NCI-H1048 (cell line): ENCODE measurements at places on chromosomes 6 and 20.

DNA sequence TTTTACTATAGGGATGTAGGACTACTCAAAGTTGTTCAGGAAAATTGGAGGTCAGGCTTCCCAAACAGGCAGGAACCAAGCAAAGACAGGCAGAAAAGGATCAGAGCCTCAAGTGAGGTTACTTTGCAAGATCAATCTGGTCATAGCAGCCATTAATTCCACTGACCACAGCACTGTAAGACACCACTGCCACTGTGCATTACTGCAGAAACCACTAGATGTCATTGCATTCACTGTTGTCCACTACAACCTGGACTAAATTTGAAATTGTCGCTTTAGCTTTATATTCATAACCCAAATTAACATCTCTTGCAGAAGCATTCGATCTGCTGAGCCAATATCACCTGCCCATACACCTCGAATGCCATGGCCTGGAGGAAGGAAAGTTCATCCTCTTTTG lies 126.9 kb upstream of the UFL1 start:
- DNase-seq, result no peak

DNA sequence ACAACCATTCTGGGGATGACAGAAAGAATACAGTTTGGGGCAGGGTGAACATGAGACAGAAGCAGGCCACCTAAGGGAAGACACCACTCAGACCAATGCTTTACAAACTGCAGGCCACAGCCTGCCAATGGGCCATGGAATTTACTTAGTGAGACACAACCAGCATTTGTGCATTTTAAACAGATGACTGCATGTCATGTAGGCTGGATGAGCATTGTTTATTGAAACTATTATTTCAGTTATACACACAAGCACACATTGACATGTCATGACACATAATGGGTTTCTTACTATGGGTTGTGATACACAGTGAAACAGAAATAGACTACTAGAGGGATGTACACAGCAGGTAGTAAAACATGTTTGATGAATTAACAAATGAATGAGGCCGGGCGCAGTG lies 8.0 kb downstream of the PGM3 start:
- no peak for DNase-seq

DNA sequence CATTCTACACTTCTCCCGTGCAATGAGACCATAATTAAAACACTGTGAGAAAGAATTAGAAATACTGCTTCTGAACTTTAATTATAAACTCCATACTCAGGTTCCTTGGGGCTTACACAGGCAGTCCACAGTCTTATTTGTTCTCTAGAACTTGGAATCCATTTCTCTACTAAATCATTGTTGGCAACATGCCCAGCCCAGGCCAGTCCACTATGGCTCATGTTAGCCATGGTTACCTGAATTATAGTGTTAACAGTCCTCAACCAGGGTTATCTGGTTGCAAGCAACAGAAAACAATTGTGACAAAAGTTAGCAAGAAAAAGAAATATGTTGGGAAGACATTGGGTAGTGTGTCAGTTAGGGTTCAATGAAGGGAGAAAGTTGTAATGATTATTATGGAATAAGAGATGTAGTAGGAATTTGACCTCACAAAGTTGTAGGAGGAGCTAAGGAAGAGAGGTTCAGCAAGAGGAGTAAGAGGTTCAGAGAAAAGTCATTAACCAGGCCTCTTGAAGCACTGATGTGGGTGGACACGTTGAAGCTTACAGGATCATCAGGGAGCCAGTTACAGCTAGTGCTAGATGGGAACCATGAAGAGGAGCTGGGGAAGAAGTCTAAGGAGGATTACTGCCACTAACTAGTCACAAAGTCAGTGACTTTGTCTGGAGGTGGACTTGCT lies 352.5 kb upstream of the PRND start:
- DNase-seq, result no peak

DNA sequence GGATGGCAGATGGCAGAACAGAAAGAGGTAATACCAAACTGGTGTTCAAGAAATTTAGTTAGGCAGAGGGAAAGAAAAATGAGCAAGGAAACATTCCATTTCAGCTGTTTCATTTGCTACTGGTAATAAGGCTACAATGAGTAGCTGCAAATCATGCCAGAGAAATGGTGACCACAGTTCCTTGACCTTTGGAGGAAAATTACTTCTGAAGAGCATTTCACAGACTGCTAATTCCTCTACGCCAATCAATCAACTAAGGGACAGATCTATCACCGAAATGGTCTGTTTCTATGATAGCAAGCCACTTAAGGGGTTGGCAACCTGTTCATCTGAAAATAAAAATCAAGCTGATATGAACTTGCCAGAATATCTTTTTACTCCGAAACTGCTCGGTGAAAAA lies 119.5 kb downstream of the PTPRK start:
- no peak for DNase-seq

DNA sequence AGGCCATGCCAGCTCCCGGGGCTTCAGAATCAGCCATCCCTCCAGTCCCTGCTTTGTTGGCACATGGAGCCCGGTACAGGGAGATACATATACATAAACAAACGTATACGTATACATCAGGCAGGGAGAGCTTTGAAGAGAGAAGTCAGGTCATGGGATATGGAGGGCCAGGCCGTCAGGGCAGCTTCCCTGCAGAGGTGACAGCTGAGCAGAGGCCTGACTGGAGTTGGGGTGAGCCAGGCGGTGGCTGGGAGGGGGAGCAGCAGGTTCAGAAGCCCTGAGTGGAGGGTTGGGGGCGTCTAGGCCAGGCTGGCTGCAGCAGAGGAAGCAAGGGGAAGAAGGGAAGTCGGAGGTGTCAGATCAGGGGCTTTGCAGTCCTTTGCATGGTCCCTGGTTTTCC lies 61.7 kb downstream of the STK35 start:
- no peak for DNase-seq

GRCh38 chr6:116008470-116009243 lies 52.0 kb downstream of the FRK start:
- no peak for DNase-seq

DNA sequence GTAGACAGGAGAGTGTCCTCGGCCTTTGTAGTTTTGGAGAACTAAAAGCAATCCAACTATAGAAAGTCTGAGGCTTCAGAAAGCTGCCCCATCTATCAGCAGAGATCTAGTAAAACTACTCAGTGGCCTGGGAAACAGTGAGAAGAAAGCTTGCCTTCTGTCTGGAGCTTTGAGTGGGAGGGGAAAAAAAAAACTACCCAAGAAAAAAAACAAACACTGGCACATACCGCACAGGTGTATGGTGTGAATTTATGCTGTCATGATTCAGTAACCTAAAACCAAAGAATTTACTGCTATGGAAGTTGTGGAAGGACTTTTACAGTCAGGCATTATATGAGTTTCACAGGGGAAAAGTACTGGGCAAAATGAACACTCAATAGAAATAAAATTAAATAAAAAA lies 280.5 kb downstream of the ADGRB3 start:
- DNase-seq, result no peak

- DNase-seq, result no peak
Measured at GRCh38 chr20:2210646-2211552, 84.9 kb upstream of the TGM3 start.

GRCh38 chr6:146871611-146872425 lies 273.0 kb downstream of the ADGB start:
- no peak for DNase-seq

GRCh38 chr6:31642798-31643570 lies 9.5 kb downstream of the BAG6 start:
- no peak for DNase-seq

- peak; percentile 48 for DNase-seq
Measured at GRCh38 chr6:109978174-109979032, at the start of gene GPR6. Gene GPR6 (plus strand): TSS chr6:109978311. CDS start chr6:109979113, 802 bp downstream.

DNA sequence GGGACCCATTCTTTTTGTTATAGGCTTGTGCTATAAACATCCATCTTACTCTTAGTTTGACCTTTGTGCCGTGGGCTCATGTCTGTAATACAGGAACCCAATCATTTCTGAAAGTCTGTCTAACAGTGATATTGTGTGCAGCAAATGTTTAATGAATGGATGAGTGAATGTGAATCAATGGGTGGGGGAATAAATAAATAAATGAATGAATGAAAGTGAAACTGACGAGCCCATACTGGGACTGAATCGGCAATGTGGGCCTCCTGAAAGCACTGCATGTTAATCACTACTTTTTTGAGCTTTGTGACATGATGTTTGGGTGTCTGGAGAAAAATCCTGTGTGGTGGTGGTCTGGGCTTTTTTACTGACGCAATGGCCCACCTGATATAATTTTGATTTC lies 175.0 kb downstream of the GMPR start:
- no peak for DNase-seq

GRCh38 chr6:133128191-133128590 lies 113.0 kb upstream of the EYA4 start:
- no peak for DNase-seq

GRCh38 chr6:128186729-128187128 lies 285.9 kb upstream of the THEMIS start:
- no peak for DNase-seq

DNA sequence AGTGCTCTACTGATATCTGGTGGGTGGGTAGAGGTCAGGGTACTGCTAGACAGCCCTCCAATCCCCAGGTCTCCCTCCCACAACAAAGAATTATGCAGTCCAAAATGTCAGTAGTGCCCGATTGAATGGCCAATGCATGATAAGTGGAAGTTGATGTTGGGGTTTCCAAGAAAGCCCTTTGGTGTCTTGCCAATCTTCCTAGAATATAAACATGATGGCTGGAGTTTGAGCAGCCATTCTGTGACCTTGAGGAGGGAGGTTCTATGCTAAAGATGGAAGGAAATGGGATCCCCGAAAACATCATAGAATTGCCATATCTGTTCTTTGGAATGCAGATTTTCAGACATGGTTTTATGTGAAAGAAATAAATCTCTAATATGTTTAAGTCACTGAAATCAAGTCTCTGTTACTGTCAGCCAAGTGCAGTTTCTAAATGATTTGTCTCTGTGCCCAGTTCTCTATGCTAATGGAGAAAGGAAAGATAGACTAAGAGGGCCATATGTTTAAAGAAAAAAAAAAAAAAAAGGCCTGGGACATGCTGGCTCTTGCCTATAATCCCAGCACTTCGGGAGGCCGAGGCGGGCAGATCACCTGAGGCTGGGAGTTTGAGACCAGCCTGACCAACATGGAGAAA lies 32.8 kb upstream of the PTPN1 start:
- no peak for DNase-seq

- DNase-seq, result no peak
Measured at GRCh38 chr6:37565267-37566110, 65.8 kb upstream of the CCDC167 start.

- DNase-seq, result no peak
Measured at GRCh38 chr6:142856624-142857232, 88.2 kb downstream of the HIVEP2 start.

DNA sequence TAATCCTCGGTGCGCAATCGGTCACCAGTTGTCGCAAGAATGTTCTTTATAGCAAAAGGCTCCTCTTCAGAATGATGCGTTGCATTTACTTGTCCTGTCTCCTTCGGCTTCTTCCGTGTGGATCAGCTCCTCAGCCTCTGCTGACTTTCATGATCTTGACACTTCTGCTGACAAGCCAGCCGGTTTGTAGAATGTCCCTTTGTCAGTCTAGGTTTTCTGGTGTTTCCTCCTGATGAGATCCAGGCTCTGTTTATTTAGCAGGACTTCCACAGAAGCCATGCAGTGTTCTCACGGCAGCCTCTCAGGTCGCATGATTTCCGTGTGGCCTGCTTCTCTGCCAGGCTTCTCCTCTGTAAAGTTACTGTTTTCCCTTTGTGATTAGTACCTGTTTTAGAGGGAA lies 66.9 kb downstream of the STX11 start:
- no peak for DNase-seq

DNA sequence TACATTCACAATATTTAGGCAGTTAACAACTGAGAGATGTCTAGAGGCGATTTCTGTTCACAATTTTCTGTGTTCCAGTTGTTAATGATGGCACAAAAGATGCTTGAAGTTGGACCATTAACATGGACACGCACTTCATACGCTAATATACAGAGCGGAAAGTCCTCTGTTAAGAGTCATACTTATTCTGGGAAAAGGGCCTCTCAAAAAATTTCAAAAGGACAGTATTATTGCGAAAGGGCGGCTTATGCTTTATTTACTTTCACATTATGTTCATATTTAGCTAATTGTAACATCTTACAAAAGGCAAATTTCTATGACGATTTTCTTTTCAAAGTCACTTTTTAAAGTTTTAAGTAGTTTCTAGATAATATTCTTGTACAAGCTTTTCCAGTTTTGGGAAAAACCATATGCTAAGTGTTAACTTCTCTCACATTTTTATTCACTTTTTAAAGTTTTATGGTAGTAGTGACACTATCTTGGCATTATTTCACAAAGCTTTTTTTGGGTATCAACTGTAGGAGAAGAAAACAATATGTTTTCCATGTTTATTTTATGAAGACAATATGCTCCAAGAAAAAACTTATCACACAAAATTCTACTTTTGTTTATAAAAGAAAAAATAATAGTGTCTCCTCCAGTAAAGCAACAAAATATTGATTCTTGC lies 62.3 kb downstream of the MAP7 start:
- no peak for DNase-seq

DNA sequence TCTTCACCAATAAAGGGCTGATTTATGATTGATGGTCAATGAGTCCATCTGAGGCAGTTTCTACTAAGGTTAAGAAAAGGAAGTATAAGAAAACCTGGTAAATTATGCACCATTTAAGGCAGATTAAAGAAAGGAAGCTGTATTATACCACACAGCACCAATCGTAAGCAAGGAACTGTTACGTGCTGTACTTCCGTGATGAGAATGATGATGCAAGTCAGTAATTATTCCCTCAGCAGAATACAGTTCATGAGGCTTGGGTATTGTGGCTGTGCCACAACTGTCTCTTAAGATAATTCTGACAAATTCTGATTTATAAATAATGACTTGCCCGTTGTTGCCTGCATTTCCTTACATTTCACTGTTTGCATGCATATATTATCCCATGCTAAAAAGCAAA lies 699.0 kb downstream of the HDGFL1 start:
- no peak for DNase-seq
